GM19239 (cell line): ENCODE measurements at places on chromosomes 5 and 9.

DNA sequence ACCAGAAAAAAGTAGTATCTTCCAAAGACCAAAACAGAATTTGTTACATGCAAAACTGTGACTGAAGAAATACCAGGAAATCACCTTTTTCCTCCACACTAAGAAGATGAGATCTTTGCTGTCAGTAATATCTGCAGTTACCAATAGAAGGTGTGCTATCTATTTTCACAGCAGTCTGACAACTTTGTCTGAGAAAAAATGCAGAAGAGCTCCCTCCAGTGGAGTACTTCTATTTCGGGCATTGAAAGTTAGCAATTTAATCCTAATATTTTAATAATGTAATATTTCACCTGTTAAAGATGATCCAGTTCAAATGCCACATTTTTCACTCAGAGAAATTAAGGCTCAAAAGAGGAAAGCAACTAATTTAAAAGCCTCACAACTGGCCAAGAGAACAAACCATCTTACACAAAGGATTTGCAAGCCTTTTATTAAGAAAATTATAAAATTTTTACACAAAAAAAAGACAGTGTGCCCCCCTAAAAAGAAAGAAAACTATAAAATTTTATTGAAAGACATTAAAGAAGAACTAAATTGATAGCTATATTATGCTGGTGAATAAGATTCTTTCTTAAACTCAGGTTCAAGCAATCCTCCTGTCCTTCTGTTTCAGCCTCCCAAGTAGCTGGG, 50.6 kb downstream of the DEPDC1B start:
- DNase-seq: peak; percentile 16

DNA sequence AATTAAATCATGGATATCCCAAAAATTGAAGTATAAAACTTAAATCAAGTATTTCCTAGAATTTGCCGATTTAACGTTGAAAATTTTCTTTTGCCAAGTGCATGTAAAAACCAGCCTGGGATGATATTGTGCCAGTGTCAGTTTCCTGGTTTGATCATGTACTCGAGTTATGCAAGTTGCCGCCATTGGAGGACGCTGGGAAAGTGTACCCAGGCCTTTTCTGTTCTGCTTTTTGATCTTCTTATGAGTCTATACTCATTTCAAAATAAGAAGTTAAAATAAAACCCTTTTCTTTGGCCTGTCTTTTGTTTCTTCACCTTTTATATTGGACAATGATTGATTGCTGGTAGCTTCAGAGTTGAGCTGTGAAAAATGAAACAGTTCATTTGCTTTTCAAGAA, 93.1 kb upstream of the NFIL3 start:
- DNase-seq: no peak

DNA sequence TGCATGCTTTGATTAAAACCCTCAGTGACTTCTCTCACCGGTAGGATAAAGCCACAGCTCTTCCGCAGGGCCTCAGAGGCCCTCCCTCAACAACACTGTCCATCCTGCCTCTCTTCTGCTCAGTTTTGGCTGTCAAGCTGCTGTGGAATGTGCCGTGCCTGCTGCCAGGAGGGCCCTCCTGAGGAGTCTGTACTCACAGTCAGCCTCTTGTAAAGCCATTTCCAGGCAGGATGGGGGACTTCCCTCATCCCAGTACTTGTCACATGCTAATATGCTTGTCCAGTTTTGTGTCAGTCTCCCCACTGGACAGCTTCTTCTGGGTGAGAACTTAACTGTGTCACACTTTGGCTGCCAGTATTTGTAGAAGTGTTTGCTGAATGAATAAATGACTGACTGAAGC, 13.9 kb upstream of the DDX41 start:
- DNase-seq: no peak

GRCh38 chr5:1409381-1410110, 35.7 kb downstream of the SLC6A3 start:
- DNase-seq: no peak

GRCh38 chr9:131432050-131432449, 38.2 kb downstream of the PRRC2B start:
- no peak for DNase-seq

- no peak for DNase-seq
Measured at GRCh38 chr9:131491001-131491710, 11.6 kb upstream of the POMT1 start.

DNA sequence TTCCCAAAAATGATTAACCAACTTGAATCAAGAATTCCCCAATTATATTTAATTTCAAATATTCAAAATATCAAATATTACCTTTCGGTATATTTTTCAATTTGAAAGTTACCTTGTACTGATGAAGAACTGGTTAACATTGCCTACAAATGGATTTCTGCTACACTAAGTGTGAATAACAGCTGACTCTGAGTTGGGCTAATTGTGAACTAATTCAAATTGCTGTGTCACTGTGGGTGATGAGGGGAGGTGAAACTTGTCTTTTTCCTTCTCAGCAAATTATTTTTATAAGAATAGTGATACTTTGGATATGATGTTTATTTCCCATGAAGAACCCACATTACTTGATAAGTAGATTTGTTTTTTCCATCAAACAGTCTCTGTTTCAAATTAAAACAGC, 103.4 kb upstream of the RPS23 start:
- DNase-seq: no peak
